ENCODE measurements at places on chromosomes 5 and 9. TPM values are rescaled to one million over a fixed set of nuclear protein-coding genes. Genes with fewer than 3 reads are reported as not detected.

The SOHLH1 gene
- not detected for total RNA-seq

The DNAI1 gene
- not detected for total RNA-seq

The OR1L6 gene
- total RNA-seq = not detected

The IL4 gene
- not detected for total RNA-seq

The CARD9 gene
- total RNA-seq = 1.5 TPM

The C5orf52 gene
- total RNA-seq = not detected
